ENCODE measurements at places on chromosomes 7 and 10.

- no peak for DNase-seq
Measured at GRCh38 chr7:106944035-106944665, 79.1 kb downstream of the PIK3CG start.

DNA sequence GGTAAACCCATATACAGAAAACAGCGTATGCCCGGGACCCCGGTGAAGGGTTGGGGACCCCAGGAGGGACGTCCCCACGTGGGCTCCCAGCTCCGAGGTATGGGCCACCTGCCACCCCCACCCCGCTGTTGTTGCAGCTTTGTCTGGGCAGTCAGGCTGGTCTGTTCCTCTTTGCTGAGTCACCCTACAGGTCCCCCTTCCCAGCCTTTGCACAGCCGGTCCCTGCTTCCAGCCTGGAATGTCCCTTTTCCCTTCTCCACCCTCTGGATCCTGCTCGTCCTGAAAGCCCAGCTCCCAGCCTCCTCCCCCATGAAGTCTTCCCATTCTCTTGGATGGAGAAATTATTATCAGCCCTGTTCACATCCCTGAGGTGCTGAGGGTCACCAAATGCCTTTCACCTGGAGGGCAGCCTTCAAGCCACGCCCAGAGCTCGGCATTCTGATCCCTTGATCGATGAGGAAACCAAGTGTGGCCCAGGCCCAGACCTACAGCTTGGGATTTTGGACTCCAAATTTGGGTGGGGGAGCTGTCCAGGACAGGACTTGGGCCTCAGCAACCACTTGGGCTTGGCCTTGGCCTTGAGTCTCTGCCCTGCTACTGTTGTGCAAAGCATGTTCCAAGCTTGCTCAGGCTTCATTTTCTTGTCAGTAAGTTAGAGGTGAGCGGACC lies 2.6 kb downstream of the CLDN4 start:
- no peak for DNase-seq

- no peak for DNase-seq
Measured at GRCh38 chr10:60817398-60817805, 39.1 kb downstream of the CDK1 start.

- no peak for DNase-seq
Measured at GRCh38 chr10:69494626-69495558, 43.6 kb downstream of the TSPAN15 start.

- DNase-seq, result no peak
Measured at GRCh38 chr7:25118048-25118753, 6.9 kb downstream of the CYCS start.

- no peak for DNase-seq
Measured at GRCh38 chr7:37571806-37572205, 111.8 kb upstream of the GPR141 start.

- DNase-seq, result no peak
Measured at GRCh38 chr10:94344522-94345122, 18.1 kb downstream of the NOC3L start.

- no peak for DNase-seq
Measured at GRCh38 chr7:99095698-99096097, 48.2 kb downstream of the SMURF1 start.

DNA sequence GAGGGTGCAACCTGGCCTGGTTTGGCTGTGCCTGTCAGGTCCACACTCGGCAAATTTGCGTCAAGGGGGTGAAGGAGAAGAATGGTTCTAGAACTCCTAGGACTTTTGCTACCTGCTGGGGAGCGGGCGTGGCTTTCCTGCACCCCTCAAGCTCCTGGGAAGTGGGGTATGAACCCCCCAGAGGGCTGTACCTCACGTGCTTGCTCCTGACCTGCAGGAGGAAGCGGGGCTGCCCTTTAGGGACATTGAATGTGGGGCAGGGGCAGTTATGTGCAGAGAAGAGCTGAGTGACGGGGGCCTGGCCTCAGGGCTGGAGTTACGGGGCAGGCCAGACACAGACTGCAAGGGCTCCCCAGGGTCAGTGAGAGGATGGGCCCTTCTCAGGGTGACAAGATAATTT lies 61.4 kb upstream of the GNA12 start:
- DNase-seq, result no peak

GRCh38 chr10:47020471-47020870 lies 109.2 kb downstream of the PTPN20 start:
- DNase-seq, result no peak

DNA sequence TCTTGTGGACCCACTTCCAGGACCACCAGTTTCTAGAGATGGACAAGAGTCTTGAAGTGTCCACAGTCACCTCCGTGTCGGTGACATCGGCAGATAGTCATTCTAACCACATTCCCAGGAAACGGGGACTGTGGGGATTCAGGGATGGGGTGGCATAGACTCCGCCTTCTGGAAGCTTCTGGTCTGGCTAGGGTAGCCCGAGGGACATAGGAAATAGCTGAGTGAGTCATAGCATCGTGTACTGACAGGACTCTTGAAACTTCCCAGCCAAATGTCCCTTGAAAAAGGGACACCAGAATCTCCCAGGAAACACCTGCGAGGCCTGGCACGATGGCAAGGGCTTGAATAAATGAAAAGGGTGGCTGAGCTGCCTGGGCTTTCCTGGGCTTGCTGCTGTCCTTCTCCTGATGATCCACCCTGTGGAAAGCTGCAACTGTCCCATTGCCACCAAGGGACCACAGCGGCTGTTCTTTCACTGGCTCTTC lies 84.1 kb upstream of the LRRC4 start:
- DNase-seq, result no peak

GRCh38 chr10:128712661-128713400 lies 586.6 kb upstream of the MKI67 start:
- DNase-seq, result no peak

DNA sequence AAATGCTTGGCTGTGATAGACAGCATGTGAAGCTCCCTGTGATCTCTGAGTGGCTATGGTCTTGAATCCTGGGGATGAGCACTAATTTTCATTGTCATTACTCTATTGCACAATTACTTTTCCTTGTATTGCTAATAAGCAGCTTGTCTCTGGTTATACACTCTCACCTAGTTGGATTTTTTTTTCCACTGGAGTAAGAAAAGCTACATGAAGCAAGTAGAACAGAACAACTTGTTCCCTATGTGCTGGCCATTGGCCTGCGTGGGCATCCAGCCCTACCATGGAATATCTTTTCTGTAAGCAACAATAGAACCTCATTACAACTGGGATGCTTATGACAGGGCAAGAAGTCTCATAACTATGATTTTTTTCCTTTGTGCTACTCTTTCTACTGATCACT lies 807.4 kb downstream of the TNS3 start:
- DNase-seq, result no peak

GRCh38 chr7:44224080-44224973 lies 23.5 kb downstream of the YKT6 start:
- DNase-seq, result no peak

GRCh38 chr7:78529392-78529791 lies 730.8 kb downstream of the PHTF2 start:
- no peak for DNase-seq

- DNase-seq, result peak; percentile 40
Measured at GRCh38 chr10:14009371-14010100, 321.2 kb downstream of the FRMD4A start.

- DNase-seq, result no peak
Measured at GRCh38 chr10:112774798-112775197, 175.2 kb upstream of the TCF7L2 start.

DNA sequence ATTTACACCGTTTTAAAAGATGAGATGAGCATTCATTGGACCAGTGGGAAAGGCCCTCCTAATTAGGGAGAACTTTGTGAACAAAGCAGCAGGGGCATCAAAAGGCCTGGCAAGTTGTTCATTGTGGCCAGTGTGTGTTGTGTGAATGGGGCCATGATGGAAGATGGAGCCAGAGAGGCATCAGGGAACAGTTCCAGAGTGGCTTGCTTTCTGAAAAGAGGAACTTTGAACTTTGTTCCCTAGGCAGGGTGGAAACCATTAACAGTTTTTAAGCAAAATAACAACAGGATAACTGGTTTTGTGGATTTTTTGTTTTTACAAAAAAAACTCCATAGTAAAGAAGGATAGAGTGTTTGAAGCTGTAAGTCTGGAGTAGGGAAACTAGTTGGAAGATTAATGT lies 12.5 kb downstream of the SUV39H2 start:
- no peak for DNase-seq

DNA sequence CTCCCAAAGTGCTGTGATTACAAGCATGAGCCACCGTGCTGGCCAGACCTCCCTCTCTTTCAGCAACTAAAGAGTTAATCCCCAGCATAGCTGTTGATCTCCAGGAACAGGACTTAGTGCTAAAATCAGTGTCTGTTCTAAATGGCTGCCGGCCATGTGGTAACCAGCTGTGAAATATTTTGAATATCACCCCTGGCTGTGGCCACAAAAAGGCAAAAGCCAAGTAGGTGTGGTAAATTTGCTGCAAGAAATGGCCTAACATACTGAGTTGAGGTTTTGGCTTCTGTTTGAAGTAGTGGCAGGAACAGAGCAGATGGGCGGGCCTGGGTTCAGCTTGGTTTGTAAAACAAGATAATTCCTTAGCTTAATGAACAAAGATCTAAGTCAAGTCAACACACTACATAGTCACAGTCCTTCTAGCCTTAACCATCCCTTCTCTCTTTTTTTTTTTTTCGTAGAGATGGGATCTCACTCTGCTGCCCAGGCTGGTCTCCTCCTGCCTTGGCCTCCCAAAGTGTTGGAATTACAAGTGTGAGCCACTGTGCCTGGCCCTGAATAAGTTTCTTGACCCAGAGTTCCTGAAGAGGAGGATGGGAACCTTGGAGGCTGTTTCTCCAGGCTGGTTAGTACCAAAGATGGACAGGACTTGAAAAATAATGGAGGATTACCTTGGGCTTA lies 22.7 kb upstream of the AGFG2 start:
- DNase-seq, result peak; percentile 30

DNA sequence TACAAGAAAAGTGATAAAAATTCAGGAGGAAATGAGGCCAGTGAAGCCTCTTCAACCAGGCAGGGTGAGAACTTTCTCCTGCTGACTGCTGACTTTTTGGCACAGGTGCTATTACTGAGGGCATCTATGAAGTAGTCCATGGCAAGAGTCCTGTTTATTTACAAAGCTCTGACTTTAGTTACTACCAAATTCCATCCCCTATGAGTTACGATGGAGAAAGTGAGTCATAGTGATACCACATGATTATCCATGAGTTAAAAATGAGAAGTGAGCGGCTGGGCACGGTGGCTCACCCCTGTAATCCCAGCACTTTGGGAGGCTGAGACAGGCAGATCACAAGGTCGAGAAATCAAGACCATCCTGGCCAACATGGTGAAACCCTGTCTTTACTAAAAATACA lies 19.9 kb downstream of the CCDC3 start:
- no peak for DNase-seq

- no peak for DNase-seq
Measured at GRCh38 chr7:113060100-113060499, 26.5 kb downstream of the GPR85 start.

- no peak for DNase-seq
Measured at GRCh38 chr7:70585071-70585470, 546.9 kb upstream of the GALNT17 start.

- peak; percentile 6 for DNase-seq
Measured at GRCh38 chr7:117673839-117674238, 194.0 kb downstream of the CFTR start.

DNA sequence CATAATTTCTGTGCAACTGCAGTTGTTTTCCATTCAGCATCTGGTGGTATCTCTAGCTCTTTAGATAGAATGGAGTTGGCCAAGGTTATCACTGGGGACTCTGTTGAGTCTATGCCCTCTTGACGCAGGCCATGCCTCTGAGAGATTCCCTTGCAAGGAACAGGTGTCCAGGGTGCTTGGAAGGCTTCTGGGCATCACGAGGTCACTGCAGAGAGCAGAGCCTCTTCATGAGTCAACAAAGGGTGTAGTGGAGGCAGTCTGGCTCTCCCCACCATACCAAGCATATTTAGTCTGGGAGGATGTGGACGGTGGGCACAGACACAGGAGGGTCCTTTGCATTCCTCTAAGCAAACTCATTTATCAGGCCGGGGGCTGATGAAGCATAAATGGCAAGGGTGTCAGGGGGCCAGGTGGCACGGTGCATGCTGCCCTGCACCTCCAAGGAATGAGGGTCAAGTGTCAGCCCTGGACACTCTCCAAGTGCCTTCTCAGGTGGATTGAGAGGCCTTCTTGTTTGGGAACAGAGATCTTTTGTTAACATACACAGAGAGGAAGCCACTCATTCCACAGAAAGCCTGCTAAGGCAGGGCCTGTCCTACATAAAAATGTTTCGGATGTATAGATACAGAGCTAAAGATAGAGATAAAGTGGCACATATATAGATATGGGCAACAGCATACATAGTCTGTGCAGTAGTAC lies 328.6 kb downstream of the INHBA start:
- DNase-seq, result no peak

- DNase-seq, result no peak
Measured at GRCh38 chr10:70799124-70799523, 13.9 kb upstream of the TBATA start.

- no peak for DNase-seq
Measured at GRCh38 chr7:82443547-82444219, at the start of gene CACNA2D1. Gene CACNA2D1 (minus strand): TSS chr7:82443777.

DNA sequence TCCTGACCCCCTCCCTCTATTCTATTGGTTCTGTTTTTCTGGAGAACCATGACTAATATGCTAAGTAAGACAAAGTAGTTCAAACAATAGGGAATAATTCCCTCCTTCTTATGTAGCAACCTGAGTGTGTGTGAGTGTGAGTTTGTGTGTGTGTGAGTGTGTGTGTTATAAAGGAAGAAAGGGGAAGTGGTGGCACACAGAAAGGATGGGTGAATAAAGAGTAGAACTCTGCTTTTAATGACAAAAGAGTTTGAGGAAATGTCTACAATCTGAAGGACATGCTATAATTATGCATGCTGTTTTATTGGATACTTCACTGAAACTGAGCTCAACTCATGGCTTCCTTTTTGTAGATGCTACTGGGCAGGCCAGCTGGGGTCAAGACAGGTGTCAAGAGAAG lies 489.5 kb downstream of the REEP3 start:
- no peak for DNase-seq

- no peak for DNase-seq
Measured at GRCh38 chr7:111485701-111486380, 76.5 kb downstream of the IMMP2L start.

- no peak for DNase-seq
Measured at GRCh38 chr7:64619705-64620104, 46.2 kb upstream of the ZNF107 start.

DNA sequence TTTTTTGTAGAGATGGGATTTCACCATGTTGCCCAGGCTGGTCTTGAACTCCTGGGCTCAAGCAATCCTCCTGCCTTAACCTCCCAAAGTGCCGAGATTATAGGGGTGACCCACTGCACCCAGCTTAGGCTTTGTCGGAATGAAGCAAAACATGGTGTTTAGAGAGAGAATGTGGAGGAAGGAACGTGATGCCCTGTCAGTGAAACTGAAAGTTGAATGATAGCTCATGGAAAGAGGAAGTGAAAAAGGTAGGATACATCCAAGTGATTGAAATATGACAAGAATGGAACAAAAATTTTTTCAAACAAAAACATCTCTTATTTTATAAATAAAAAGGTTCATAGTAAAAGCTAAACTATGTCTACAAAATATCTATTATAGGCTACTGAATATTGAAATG lies 5.9 kb downstream of the AKAP9 start:
- DNase-seq, result no peak
